ENCODE measurements at places on chromosomes 3 and 15.

- no peak for DNase-seq
These were observed 11.4 kb upstream of the RASGRF1 start for GRCh38 chr15:79101866-79102581.

DNA sequence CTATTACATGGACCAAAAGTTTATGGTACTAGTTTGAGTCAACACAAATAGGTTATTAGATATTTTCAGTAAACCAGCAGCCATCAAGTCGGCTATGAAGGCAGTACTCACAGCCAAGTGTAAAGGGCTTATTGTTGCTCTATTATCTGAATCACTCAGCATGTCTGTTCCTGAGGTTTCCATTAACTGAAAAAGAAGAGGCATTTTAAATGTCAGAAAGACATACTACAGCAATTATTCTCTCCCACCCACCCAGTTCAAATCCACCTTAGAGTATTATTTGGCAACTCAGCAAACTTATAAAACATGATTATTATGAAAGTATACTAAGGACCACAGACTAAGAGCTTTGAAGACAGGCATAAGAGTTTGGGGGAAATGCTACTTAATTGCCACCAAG is 93.1 kb downstream of the BTD start:
- DNase-seq: no peak

- no peak for DNase-seq
These were observed 12.1 kb upstream of the TEX9 start for GRCh38 chr15:56353119-56353518.

DNA sequence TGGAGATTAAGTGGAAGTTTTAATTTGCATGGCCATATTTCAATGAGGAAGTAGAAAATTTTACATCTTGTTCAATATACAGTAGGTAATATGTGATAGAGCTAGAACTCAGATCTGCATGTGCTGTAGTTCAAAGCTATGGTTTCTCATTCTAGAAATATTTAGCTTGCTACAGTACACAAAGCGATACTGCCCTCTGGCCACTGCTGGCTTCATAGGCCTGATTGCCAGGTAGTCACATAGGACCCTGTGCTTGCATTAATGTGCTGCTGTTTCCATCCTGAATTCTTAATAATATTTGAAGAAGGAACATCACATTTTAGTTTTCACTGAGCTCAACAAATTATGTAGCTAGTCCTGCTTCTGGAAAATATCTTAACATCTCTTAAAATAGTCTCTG is 87.0 kb downstream of the PLSCR2 start:
- DNase-seq: no peak

GRCh38 chr3:131903988-131904415 is 130.8 kb downstream of the CPNE4 start:
- DNase-seq: no peak

GRCh38 chr3:4493941-4494894 is 1.1 kb downstream of the ITPR1 start:
- no peak for DNase-seq

- DNase-seq: no peak
These were observed 531 bp downstream of the LZTFL1 start for GRCh38 chr3:45841420-45841756.

DNA sequence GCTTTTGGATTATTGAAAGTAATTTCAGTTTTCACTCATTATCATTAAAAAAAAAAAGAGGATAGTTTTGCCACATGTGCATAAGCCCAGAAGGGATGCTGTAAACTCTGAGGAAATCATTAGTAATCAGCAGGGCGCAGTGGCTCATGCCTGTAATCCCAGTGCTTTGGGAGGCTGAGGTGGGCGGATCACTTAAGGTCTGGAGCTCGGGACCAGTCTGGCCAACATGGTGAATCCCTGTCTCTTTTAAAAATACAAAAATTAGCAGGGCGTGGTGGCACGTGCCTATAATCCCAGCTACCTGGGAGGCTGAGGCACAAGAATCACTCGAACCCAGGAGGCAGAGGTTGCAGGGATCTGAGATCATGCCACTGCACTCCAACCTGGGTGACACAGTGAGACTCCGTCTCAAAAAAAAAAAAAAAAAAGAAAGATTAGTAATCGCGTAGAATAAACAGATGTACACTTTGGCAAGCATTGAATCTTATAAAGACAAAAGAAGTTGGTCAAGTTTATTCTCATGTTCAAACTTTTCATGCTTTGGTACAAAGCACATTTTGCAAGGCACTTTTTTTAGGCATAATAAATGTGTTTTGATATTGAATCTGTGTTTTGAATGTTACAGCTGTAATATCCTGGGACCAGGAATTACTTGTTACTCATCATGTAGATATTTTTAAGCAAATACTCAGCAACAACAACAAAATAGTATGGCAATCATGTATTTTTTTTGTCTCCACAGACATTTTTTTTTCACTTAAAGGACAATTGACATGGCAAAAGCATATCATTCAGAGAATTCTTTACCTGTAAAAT is 93.2 kb upstream of the AGTR1 start:
- no peak for DNase-seq

GRCh38 chr3:185152410-185153170 is at the start of gene C3orf70:
C3orf70 (minus strand) TSS chr3:185153060; CDS start chr3:185152823, 237 bp downstream.
- peak; percentile 61 for DNase-seq

DNA sequence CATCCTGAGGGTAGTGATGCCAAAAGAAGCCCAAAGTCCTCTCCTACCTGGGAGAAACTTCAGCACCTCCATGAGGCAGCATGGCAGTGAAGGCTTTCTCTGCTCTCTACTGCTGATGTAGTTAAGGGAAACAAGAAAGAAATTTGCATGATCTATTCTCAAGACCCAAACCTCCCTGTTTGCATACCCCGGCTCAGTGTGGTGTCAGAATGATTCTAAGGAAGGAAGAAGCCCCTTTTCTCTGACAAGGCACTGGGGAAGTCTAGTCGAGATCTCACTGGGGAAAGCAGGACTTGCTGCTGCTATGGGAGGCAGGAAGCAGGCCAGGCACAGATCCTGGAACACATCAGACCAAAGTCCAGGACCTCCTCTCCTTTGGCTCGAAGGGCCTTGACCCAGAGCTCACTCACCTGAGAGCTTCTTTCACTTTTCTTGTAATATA is 89.4 kb upstream of the ICE2 start:
- DNase-seq: peak; percentile 43

DNA sequence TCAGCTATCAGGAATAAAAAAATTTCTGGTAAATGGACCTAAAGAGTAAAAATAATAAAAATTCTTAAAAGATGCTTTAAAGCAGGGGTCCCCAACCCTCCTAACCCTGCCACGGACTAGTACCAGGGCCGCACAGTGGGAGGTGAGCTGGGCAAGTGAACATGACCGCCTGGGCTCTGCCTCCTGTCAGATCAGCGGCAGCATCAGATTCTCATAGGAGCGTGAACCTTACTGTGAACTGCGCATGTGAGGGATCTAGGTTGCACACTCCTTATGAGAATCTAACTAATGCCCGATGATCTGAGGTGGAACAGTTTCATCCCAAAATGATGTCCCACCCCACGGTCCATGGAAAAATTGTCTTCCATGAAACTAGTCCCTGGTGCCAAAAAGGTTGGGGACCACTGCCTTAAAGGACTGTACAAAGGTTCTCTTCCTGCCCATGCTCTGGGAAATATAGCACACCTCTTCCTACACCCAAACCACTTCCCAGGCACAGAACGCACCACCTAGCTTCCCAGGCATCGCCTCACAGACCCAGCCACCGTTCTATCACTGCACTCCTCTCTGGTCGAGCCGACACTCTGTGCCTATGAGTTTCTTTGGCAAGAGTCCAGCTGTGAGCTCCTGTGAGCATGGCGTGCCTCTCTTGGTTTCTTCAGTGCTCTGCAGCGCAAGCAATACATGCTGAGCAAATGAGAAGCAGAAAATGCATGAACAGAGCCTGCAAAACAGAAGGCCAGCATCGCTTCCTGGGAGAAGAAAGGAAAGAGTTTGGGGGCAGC is 104.9 kb downstream of the OCA2 start:
- DNase-seq: no peak

DNA sequence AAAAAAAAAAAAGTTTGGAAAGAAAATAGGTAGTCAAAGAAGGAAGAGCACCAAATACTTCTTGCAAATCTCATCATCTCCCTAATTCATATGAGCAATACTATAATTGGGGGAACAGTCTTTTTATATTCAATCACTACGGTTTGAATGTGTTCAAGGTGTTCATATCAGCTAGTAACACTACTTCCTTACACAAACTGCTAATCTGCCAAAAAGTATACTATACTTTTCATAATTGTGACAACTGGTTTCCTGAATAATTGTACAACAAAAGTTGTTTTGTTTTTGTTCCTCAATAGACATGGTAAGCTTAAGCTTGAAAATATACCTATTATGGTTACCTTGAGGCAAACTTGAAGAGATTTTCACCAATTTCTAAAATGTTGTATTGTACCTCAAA is 12.1 kb downstream of the SETD2 start:
- no peak for DNase-seq

DNA sequence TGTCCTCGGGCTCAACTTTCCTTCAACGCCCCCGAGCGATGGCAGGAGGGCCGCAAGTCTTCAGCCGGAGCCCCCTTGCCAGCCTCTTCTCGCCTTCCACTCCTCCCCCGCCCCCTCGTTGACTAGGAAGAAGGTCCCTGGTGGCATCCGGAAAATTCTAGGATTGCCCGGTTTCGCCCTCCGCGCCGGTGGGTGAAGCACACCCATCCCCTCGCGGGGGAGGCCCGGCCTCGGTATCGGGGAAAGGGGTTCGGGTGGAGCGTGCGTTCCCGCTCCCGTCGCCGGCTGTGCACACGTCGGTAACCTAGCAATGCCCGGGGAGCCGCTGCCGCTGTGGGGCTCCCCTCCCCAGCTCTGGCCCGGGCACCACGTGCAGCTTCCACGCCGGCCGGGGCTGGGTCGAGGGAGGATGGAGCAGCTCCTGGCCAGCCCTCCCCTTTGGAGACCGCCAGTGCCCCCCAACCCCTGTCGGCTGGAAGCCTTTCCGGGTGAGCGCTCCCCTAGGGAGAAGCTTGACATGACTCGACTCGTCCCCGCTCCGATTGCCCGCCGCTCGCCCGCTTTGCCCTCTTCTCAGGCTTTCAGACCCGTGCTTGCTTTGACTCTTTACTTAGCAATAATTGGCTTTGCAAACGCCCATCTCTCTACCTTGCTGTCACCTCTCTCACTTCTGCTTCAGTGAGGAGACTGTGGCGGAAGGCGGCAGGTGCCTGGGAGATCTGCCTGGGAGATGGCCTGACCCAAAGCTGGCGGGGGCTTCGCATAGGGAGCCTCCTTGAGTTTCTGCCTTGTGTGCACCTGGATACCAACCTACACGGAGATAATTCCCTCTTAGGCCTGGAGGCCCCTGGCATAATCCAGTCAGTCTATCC is 1.3 kb downstream of the CACNA1D start:
- peak; percentile 49 for DNase-seq

- DNase-seq: no peak
These were observed 46.1 kb downstream of the USP50 start for GRCh38 chr15:50500352-50500751.

DNA sequence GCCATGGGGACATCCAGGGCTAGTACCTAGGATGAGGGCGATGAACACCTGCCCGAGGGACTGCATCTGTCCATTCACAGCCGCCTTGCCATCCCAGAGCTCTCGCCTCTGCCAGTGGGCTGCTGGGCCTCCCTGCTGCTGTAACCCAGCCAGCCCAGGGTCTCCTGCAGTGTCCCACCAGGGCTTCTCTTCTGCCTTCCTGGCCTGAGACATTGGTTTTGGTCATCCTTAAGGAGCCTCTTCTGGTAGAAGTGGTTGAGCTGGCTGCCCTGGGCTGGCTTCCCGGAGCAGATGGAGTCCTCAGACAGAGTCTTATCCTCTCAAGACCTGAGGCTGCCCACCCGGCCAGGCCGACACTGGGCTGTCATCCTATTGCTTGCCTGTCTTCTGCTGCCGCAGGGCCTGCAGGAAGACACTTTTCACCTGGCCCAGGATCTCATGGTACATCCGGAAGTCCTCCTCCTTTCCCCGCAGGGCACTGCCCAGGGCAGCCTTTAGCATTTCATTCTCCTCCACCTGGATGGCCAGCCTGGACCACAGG is 6.1 kb upstream of the HHATL start:
- DNase-seq: no peak

DNA sequence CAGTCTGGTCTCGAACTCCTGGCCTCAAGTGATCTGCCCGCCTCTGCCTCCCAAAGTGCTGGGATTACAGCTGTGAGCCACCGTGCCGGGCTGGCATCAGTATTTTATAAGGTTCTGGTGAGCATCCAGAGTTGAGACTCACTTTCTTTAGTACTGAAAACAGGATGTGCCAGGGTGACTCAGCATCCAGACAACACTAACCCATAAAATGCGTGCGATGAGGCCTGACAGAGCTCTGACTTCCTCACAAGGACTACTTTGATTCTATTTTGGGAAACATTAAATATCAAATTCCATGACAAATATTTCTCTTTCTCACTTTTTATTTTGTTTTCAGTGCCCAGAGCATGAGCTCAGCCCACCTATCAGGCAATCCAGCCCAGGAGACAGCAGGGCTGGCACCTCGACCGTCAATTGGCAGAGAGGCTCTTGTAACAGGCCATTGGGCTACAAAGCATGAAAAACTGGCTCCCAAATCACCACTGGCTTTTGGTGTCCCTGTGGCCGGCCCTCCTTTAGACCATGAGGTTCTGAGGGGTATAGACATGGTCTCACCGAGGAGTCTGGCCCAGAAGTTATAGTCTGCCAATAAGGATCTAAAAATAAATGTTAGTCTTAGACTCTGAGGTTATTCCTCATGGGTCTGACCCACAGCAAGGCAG is 75.0 kb downstream of the FEM1B start:
- DNase-seq: no peak

DNA sequence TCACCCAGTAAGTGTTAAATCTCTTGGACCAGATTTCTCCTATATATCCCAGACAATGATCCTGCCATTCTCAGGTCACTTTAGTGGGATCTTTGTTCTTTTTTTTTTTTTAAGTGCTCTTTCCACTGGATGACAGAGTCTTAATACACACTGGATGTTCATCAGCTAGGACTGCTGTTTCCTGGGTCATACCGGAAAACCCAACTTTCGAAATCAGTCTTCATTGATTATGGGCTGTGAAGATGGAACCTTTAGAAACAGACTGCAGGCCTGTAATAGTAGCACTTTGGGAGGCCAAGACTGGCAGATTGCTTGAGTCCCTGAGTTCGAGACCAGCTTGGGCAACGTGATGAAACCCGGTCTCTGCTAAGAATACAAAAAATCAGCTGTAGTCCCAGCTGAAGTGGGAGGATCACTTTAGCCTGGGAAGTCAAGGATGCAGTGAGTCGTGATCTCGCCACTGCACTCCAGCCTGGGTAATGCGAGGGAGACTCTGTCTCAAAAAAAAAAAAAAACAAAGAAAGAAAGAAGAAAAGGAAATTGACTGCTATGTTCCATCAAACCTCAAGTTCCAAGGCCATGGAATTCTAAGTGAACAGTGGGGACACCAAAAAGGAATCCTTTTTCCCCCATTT is 2.3 kb downstream of the EOGT start:
- DNase-seq: no peak

DNA sequence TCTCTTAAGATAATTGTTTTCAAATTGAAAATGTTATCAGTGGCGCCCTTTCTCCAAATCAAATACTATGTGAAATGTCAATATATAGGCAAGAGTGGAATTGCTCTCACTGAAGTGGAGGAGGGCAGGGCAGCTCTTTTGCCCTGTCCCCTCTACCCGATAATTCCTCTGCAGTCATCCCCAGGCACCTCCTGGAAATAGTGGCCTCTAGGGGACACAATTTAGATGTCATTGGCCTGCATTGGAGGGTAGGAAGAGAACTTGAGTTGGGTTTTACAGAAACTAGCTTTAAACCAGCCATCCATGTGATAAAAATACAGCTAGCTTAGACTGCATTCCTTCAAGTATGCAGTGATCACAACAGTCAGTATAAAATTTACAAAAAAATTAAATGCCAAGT is 288.9 kb downstream of the EDEM1 start:
- DNase-seq: no peak

- no peak for DNase-seq
These were observed 144.0 kb downstream of the SEMA6D start for GRCh38 chr15:47861111-47861903.

GRCh38 chr15:39786447-39787056 is 3.9 kb upstream of the FSIP1 start:
- peak; percentile 48 for DNase-seq
